NCI-H1105 treated with DMSO at 0.1 percent for 48 hours (cell line): ENCODE measurements at places on chromosomes 16 and 17.

DNA sequence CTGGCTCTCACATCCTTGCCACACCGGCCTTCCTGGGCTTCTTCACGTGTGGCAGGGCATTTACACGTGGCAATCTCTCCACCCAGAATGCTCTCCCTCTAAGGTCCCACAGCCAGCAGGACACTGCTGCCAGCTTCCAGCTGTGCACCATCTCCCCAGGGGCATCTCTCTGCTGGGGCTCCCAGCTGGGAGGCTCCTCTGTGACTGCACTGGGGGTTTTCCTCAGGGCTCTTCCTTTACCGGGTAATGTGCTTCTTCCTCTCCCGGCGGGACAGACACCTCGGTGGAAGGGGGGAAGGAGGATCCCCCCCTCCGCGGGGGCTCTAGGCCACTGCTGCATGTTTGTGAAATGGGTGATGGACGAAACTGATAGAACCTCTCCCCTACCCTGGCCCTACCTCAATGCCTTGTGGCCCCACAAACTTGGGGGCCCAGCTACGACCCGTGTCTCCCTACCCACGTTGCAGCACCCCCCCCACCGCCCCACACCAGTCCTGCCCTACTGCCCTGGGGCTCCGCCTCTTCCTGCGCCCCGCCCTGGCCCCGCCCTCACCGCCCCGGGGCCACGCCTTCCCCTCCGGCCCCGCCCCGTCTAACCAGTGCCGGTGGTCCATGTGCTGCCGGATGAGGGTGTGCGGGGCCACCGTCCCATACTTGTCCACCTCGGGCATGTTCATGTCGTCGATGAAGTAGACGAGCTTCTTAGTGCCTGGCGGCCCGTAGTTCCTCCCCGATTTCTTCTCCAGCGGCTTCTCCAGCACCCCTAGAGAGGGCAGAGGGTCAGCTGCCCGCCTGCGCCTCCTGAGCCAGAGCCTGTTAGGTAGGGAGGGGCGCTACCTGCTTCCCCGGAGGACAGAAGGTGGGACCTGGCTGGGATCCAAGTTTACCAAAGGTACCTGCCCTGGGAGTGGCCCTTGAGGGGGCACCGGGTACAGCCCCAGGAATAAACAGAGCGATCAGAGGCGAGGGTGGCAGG is 92.6 kb downstream of the DNAH17 start:
- DNase-seq: no peak

DNA sequence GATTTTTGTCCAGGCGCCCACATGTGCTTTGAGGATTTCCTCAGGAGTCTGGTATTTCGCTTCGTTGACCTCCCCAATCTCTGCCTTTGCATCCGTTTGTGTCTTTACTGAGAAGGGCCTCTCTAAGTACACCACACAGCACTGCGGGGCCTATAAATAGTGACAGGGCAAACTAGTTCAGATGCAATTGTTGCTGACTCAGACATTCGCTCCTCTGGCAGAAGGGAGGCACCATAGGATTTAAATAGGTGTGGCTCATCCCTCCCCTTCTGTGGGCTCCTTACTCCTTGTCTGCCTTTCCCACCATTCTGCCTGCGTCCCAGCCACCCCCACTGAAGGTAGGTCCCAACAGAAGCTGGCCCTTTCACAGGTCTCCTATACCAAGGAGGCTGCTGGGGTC is 192.3 kb downstream of the SHISA9 start:
- DNase-seq: no peak

DNA sequence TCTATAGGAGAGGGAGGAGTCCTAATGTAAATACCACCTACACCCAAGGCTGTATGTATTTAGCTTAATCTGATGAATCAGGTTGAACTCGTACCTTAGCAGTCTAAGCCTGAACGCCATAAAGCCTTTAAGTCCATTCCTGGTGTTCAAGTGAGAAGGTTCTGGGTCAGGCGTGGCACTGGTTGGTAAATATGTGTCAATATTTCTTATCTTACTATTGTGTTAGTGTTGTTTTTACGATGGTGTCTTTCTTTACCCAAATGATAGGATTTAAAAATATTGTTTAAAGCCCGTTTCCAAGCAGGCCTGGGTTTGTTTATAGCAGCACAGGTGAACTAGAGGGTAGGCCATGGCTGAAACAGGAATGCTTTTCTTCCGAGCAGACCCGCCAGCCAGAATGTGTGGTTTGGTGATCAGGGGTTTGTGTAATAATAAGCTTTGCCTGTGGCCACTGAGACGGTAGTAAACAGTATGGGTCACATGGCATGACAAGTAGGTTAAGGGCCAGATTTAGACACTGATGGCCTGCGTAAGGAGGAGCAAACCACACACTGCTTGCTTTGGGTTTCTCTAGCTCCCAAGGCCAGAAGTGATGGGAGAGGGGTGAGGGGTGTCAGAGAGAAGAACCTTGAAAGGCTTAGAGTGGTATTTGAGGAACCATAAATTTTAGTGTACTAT is 3.3 kb downstream of the TMEM94 start:
- DNase-seq: no peak

DNA sequence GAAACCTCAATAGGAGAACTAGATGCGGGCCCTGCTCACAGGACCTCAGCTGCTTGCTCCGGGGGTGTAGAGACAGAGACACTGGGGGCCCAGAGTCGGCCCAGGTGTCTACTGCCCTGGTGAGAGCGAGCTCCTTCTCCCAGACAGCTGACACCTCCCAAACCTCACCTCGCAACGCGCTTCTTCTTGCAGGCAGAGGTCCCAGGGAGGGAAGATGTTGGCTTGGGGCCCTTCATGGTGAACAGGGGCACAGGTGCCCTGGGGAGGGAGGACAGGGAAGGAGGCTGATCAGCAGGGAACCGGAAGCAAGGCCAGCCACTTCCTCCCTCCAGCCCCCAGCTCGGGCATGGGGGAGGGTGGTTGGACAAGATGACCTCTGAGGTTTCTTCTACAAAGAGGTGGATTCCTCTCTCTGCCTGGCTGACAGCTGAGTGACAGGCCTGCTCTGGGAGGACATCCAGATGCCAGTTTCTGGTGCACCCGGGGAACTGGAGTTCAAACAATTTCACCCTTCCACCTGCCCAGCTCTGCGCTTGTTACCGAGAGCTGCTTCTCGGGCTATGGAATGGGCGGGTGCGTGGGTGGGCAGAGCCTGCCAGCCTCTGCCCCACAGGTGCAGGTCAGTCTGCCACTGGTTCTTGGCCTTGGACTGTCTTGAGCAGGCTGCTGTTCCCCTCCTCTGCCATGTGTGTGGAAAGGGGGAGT is 11.7 kb upstream of the GFAP start:
- DNase-seq: no peak

- DNase-seq: no peak
Observed at GRCh38 chr16:85555719-85556455, 57.2 kb upstream of the GSE1 start.

DNA sequence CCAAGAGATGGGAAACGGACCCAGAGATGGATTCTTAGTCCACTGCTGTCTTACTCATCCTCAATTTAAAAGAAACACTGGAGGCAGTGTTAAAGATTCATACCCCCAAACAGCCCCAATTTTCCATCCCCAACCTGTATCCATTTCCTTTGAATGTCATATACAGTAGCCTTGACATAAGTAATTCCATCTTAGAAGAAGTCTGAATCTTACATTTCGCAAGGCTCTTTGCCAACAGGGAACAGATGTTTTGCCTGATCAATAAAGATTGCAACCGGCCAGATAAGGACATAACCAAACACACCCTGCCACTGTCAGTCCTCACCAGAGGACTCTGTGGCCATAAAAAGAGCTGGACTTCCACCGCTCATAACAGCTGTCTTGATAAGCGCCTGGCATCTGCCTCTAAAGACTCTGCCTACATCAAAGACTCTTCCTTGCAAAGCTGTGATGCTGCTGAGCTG is 59.0 kb upstream of the MED9 start:
- DNase-seq: no peak

- no peak for DNase-seq
Observed at GRCh38 chr17:77287432-77288068, 146.8 kb downstream of the SEC14L1 start.

DNA sequence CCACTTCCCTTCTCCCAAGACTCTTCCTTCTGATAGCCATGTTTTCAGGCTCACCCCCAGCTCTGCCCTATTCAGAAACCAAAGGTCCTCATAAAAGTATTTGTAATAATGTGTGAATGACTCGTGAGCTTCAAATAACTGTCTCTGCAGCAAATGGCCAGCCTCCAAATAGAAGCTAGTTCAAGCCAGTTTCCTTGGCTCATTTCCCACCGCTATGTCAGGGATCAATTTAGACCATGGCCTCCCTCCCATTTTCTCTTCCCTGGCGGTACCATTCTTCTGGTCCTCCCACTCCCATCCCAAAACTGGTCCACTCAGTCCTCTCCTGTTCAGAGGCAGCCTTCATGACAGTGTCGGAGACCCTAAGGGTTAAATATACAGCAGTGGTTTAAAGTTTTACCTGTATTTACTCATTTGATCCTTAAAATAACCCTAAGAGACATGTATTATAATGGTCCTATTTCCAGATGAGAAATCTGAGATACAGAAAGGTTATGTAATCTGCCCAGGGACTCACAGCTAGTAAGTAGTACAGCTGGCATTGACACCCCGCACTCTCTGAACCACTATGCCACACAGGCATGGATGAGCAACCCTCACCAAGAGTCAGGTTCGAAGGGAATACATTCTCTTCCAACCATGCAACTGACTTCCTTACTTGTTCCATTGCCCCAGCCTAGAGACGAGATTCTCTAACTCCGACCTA is 42.9 kb downstream of the GAS7 start:
- DNase-seq: no peak

- peak; percentile 22 for DNase-seq
Observed at GRCh38 chr17:70378076-70378475, 208.7 kb downstream of the KCNJ2 start.

GRCh38 chr16:88377961-88378360 is 4.8 kb upstream of the ZNF469 start:
- DNase-seq: no peak

- no peak for DNase-seq
Observed at GRCh38 chr16:57752581-57753447, 17.2 kb downstream of the KATNB1 start.

- no peak for DNase-seq
Observed at GRCh38 chr16:56355221-56355620, 70.1 kb downstream of the AMFR start.

DNA sequence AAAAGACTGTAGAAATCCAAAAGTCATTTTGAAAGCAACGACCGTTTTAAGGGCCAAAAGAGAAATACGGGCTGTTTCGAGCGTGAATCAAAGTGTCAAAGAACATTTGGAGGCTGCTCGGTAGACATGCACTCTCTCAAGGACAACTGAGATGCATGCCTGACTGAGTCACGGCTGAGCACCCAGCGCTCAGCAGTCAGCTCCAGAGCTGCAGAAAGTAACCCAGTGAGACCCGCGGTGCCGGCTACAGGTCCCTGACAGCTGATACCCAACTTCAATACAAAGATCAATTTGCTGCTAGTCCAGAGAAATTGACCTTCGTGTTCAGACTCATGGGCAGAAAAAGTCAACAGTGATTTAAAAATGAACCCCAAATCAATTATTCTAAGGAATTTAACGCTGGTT is 214.9 kb downstream of the STX8 start:
- DNase-seq: no peak

- no peak for DNase-seq
Observed at GRCh38 chr16:26816885-26817571, 249.7 kb upstream of the C16orf82 start.

DNA sequence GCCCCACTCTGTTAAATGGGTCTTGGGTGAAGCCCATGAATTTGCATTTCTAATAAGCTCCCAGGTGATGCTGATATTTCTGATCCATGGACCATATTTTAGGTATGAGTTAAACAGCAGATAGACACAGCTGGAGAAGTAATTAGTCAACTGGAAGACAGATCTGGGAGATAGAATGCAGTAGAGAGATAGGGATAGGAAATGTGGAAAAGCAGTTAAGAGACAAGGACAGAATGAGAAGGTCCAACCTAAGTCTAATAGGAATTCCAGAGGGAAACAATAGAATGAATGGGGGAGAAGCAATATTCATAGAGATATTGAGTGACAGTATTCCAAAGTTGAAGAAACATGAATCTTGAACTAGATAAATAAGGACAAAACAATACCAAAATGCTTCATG is 71.7 kb downstream of the GPRC5B start:
- no peak for DNase-seq

DNA sequence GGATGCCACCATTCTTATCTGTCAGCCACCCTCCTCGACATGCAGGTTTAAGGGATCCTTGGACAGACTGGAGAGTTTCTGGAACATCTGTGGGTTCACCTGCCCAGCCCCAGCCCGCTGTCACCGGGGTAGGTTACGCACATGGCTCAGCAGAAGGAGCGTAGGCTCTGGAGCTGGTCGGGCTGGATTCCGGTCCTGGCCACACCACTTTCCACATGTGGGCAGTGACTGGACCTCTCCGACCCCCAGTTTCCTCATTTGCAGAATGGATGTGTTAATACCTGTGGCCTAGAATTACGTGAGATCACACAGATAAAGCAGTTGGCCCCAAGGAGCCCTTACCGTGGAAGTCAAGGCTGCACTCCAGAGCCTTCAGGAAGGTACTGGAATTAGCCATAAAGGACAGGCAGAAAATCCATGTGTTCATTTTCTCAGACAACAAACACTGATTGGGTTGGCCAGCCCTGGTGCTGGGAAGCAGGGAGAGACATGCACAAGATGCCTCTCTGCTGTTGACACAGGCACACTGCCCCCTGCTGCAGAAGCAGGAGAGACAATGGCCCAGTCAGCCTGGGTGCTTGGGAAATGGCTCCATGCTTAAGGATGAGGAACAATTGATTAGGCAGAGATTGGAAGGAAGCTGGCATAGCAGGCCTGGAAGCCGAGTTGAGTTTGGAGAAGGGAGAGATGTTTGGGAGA is 58.8 kb downstream of the SF3B3 start:
- DNase-seq: no peak

DNA sequence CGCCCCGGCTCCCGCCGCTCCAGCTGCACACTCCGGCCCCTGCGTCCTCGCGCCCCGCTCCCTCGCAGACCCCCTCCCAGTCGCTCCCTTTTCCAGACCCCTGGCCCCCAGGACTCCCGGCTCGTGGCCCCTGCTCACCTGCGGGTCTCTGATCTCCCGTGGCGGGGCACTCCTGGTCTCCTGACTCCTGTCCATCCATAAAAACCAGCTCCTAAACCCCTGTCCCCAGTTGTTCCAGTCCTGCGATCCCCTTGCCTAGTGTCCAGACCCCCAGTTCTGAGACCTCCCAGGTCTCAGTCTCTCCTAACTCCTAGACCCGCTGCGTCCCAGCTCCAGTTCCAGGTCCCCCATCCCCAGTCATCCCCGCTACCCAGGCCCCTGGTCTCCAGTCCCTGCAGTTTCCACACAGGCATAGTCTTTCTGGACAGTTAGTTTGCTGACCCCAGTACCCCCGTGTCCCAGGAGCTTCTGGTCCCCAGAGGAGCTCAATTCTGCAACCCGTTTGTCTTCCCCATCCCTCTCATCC is 379 bp downstream of the SNX29 start:
- DNase-seq: no peak

- DNase-seq: peak; percentile 24
Observed at GRCh38 chr17:81976332-81977210, 858 bp upstream of the ASPSCR1 start.

GRCh38 chr16:84040823-84041820 is 1.5 kb downstream of the SLC38A8 start:
- DNase-seq: no peak
